ENCODE measurements at places on chromosomes 16 and 17. TPM values are rescaled to one million over a fixed set of nuclear protein-coding genes. Genes with fewer than 3 reads are reported as not detected.

Gene CARD14
- total RNA-seq = not detected

GRCh38 chr16:87278191-87279093 is 38.8 kb downstream of the C16orf95 start:
- DNase-seq = no peak

Gene CMTR2
- total RNA-seq = 8.9 TPM

- DNase-seq = no peak
Measured at GRCh38 chr17:40961591-40961990, 5.2 kb downstream of the KRT39 start.

- no peak for DNase-seq
Measured at GRCh38 chr17:16820161-16820877, 130.3 kb downstream of the CCDC144A start.

GRCh38 chr16:28549301-28549899 is 4.3 kb upstream of the SGF29 start:
- DNase-seq = no peak

Gene TAT
- not detected for total RNA-seq

DNA sequence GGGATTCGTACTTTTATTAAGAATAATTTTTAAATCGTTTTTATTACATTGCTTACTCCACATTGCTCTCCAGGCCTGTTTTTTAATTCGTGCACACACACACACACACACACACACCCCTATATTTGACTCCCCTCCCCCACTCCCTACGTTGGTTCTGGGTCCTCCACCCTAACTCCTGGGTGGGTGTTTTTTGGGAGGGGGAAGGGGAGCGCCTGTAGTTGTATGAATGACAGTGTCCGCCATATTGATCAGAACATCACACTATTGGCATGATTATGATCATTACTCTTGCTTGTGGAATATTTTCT is 1.3 kb downstream of the GNAO1 start:
- no peak for DNase-seq

DNA sequence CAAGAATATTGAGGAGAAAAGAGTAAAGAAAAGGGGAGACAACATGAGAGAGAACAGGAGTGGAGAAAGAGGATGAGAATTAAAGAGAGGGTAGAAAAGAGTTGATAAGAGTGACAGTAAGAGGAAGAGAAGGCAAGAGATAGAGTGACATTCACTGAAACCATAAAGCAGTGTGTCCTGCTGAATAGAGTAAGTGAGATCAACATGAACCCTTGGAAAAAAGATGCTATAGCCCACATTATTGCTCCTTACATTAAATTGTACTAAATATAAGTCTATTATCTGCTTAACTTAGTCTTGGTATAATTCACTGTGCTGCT is 489.5 kb downstream of the SHISA9 start:
- DNase-seq = no peak

DNA sequence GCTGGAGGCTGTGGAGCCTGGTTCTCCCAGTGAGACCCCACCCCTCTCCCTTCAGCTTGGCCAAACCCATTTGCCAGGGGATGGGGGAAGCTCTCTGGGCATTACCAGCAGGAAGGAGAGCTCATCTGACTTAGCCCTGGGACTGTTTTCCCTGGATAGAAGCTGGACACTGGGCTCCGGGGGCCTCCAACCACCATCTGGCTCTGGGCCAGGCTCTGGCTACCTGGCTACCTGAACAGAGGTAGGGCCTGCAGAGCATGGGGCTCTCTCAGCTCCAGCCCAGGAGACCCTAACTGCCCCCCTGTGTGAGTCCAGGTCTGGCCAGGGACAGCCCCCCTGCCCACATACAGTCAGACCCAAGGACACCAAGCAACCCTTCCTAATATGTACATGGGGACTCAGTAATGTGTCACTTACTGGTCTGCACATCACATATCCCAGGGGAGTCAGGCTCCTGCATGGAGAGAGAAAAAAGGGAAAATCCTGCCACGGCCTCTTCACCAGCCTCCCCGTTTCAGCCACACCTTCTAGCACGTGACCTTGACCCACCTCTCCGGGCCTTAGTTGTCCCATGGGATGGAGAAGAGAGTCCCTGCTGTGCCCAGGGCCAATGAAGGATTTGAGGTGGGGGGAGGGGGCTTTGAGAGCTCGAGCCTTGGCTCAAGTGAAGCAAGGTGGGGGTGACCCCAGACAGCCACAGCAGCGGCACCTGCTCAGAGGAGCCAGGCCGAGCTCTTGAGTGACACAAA is 13.8 kb downstream of the CNGB1 start:
- DNase-seq = no peak

Gene THUMPD1
- 17.5 TPM for total RNA-seq

DNA sequence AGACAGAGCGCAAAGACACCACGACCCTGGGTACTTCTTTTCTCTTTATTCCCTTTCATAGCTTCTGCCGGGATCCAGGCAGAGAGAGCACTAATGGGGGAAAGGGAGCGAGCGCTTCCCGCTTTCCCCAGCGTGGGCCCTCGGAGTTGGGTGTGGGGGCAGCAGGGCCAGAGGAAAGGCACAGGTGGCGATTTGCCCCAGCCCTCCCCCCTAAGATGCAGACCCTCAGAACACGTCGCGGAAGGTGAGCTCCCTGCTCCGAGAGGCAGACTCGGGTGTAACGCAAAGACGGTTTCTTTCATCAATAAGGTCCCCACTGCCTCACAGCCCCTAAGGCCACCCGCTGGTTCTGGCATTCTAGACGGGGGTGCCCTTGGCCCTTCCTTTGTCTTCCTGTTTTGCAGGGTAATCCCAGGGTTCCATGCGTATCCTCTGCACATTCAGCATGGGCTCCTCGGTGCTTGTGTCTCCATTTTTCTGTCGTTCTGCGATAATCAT is 570 bp upstream of the NME3 start:
- DNase-seq = no peak

DNA sequence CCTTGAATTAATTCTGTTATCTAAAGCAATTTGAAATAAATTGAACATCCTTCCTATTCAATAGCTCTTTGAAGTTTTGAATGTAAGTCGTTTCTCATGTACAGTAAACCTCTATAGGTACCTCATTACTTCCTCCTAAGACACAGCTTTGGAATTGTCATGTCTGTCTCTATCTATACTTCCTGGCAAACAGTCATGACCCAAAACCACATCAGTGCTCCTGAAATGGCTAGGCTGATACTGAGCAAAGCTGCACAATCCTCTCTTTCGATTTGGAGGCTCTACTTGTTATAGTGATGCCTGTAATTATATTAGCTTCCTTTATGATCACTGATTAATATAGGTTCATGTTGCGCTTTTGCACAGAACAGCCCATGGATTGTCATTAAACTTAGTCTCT is 110.1 kb downstream of the ADAMTS18 start:
- no peak for DNase-seq

Gene CRYM
- 105 TPM for total RNA-seq

Gene CYB5B
- 53.2 TPM for total RNA-seq

Gene UBE2Z
- 46.1 TPM for total RNA-seq

DNA sequence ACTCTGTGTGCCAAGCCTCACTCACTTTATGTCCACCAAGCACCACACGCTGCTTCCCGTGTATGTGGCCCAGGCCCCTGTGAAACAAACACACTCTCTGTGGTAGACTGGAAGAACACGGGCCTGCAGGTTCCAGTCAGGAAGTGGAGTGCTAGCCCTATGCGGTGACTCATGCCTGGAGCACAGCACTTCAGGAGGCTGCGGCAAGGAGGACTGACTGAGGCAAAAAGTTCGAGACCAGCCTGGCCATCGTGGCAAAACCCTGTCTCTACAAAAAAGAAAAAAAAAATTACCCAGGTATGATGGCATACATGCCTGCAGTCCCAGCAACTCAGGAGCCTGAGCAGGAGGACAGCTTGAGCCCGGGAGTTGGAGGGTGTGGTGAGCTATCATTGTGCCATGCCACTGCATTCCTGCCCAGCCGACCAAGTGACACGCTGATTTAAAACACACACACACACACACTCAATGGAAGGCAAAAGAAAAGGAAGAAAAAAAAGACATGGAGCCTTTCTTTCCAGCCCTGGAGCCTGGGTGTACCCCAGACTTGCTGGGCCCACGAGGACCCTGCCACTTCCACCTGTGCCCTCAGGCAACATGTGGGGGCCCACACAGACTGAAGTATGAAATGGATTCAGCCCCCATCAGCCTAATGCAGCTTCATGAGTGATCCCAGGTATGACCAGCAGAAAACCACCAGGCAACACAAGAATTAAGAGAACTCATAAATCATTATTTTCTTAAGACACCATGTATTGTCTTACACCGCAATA is 126.6 kb downstream of the ANKRD11 start:
- no peak for DNase-seq

DNA sequence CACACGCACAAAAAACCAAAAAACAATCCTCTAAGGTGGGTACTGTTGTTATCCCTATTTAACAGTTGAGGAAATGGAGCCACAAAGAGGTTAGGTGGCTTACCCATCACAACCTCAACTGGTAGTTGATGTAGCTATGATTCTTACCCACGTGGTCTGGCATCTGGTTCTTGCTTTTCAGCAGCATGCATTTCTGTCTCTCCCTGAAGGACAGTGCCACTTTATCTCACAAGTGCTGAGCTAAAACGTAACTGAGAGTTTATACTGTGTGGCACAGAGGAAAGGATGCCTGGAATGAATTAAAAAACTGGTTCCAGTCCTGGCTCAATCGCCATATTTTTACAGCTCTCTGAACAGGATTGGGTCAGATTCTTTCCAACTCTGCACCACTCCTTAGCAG is 1.9 kb upstream of the CORO6 start:
- no peak for DNase-seq

- DNase-seq = no peak
Measured at GRCh38 chr16:533391-534123, 6.0 kb downstream of the CAPN15 start.

- no peak for DNase-seq
Measured at GRCh38 chr17:41082626-41083025, 1.3 kb upstream of the KRTAP4-7 start.

Gene KRTAP3-1
- total RNA-seq = not detected

DNA sequence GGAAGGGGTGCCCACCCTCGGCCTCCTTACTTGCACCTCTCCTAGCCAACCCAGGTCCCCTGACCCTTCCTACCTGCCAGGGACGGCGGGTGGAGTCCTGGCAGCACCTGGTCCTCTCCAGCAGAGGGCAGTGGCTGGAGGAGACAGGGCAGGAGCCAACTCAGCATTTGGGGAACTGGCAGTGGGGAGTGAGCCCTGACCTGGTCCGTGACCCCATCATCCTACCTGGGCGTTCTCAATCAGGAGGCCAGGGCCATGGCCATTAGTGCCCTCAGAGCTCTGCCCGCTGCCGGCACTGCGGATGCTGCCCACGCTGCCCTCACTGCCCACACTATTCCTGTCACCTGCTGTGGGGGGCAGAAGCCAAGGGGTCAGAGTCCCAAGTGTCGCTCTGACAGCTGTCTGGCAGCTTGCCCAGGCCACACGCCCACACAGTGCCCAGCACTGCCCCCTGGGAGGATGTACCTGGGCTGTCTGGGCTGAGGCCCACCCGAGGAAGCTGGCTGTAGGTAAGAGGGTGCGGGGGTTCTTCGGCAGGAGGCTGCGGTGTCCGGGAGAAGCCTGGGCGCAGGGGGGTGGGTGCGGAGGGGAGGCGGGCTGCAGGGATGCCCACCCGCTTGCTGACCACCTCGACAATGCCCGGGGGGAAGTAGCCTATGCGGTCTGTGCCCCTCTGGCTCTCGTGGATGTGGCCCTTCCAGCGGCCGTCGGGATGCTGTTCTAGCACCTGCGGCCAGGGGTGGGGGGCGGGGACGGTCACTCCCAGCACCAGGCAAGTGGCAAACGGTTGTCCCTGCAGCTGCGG is 10.8 kb downstream of the CASKIN2 start:
- no peak for DNase-seq

DNA sequence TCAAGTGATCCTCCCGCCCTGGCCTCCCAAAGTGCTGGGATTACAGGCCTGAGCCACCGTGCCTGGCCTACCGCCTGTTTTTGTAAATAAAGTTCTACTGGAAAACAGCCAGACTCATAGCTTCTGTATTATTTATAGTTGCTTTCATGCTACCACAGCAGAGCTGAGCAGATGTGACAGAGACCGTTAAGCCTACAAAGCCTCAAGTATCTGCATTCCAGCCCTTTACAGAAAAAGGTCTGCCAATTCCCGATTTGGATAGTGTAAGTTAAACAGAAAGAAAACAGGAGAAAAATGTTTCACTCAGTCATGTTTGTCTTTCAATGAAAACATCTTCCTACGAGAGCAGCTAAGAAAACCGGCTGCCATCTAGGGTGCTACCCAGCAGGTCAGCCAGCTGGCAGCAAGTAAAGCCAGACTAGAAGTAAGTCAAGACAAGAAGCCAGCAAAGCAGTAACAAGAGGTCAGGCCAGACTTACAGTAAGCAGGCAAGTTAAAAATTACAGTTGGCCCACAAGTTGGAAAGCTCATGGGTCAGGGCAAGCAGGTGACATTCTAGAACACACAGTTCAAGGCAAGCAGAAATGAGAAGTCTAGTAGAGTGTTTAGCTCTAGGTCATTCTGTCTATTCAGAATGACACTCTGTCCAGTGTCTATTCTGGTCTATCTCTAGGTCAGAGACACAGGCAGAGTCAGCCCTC is 17.7 kb downstream of the NCBP3 start:
- no peak for DNase-seq

Gene NSF
- 19.2 TPM for total RNA-seq
